ENCODE measurements at places on chromosomes 3 and 15.
A peak's percentile ranks its signal among the peaks of the same experiment; 100 is the strongest.

- DNase-seq, result peak; percentile 25
These were observed 122.4 kb downstream of the RAP2B start for GRCh38 chr3:153284282-153284938.

GRCh38 chr3:177307391-177307790, 110.1 kb upstream of the TBL1XR1 start:
- DNase-seq, result no peak

GRCh38 chr3:10757821-10758130, 58.3 kb upstream of the SLC6A11 start:
- no peak for DNase-seq

GRCh38 chr3:18194431-18194830, 230.7 kb downstream of the SATB1 start:
- no peak for DNase-seq

GRCh38 chr15:98674336-98674735, 26.0 kb downstream of the IGF1R start:
- no peak for DNase-seq

DNA sequence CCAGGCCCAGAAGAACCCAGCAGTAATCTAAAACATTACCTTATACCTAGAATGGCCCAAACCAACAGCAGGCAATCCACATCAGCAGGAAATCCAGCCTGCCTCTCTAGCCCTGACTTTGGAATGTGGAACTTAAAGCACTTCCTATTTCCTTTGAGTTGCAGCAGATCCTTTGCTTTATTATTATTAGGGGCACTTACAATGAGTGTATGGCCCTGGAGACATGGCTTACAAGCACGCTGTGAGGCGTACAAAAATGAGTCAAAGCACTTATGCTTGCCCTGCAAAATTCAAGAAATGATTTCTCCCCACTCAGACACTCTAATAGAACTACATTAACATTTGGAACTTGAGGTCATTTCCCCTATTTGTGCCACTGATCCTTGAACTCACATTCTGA, 9.5 kb upstream of the KNSTRN start:
- DNase-seq, result no peak

DNA sequence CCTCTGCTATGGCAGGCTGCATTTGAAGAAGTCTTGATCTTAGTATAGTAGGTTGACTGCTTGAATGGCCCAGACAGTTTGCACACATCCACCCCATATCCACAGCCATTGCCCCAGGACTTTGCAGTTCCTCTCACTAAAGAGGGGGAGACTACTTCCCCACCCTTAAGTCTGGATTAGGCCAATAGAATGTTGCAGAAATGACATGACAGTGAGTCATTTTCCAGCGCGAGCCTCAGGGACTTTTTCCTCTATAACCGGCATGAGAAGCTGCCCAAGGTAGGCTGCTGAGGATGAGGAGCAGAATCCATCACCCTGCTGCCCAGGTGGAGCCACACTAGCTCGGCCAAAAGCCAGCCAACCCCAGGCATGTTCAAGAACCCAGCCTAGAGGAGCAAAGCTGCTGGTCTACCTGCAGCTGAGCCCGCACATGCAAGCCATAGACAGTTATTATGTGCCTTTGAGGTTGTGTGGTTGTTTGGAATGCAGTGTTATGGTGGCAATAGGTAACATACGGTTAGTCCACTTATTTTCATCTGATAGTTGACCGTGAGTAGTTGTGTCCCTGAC, 113.9 kb downstream of the TLE3 start:
- no peak for DNase-seq

Measured in stimulated activated naive CD4-positive, alpha-beta T cell treated with Interleukin-2 at 50 U/mL for 16 hours (primary cell).